Endothelial cell (in vitro differentiated cells): ENCODE measurements at places on chromosomes 5 and 9.

GRCh38 chr5:168469816-168470215 is 16.5 kb upstream of the RARS1 start:
- no peak for DNase-seq

- no peak for DNase-seq
These were observed 1381.8 kb downstream of the EFNA5 start for GRCh38 chr5:106288979-106289378.

GRCh38 chr9:122115176-122116035 is 22.3 kb upstream of the TTLL11 start:
- no peak for DNase-seq

GRCh38 chr5:90916947-90917800 is 358.6 kb downstream of the ADGRV1 start:
- no peak for DNase-seq

- DNase-seq, result no peak
These were observed 27.5 kb upstream of the HAND1 start for GRCh38 chr5:154505567-154505966.

DNA sequence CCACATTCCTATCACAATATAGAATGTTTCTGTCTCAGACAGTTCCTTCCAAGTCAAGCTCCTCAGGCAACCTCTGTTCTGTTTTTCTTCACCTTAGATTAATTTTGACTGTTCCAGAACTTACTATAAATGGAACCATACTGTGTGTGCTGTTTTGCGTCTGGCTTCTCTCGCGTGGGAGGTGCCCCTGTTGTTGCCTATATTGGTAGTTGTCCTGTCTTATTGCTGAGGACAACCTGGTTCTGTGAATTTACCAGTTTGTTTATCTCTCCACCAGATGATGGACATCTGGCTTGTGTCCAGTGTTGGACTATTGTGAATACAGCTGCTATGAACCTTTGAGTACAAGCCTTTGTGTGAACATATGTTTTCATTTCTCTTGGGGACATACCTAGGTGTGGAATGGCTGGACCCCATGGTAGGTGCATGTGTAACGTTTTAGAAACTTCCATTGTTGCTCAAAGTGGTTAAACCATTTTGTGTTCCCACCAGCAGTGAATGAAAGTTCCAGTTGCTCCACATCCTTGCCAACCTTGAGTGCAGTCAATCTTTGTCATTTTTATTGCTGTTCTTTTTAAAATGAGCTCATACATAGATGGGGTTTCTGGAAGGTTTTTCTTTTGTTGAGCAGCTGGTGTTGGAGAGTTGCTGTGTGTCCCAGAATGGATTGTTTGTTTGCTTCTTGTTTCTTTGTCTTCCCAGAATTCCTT is 18.1 kb downstream of the HMCN2 start:
- DNase-seq, result no peak
